ENCODE measurements at places on chromosomes 12 and 14.

- no peak for DNase-seq
Measured at GRCh38 chr12:110248096-110248447, 33.0 kb upstream of the ATP2A2 start.

GRCh38 chr12:125104982-125105381 lies 39.7 kb downstream of the AACS start:
- no peak for DNase-seq

GRCh38 chr12:18224745-18225144 lies 36.6 kb upstream of the PIK3C2G start:
- no peak for DNase-seq

DNA sequence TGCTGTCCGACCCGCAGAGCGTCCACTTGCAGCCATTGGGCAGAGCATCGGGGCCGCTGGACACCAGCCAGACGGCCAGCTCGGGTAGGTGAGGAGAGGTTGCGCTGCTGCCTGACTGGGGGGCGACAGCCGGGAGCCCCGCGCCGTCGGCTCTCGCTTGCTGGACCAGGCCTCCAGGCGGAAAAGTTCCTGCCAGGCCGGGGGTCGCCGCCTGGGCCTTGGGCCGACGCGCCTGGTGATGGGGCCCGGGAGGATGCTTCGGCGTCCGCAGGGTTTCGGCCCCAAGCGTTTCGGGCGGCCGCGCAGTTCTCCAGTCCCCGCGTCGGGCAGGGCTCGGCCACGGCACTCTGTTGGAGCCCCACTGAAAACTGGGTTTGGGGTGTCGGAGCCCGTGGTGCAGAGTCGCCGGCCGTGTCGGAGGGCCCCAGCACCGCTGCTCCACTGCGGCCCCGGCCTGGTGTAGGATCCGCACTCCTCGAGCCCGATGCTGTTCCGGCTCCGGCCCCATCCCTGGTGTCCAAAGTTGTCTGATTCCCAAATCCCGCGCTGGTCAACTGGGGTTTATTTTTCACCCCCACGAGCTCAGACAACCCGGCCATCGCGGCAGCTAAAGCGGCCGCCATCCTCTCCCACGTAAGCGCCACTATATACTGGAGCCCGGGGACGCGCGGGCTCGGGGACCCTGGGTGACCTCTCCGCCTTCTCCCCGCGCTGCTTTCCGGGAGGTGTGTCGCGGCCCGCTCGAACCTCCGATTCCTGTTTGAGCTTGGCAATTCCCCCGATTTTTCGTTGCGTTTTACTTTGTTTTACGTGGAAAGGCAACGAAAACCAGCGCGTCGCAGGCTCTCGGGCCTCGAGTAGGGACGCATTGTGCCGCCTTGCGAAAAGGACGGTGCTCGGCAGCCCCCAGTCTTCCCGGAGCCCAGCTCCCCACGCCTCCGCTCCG lies 872 bp downstream of the VSX2 start:
- DNase-seq: peak; percentile 9

- no peak for DNase-seq
Measured at GRCh38 chr12:13686260-13686659, 295.1 kb downstream of the GRIN2B start.

- DNase-seq: no peak
Measured at GRCh38 chr12:14399871-14400270, 34.4 kb downstream of the ATF7IP start.

GRCh38 chr12:104669089-104669721 lies 212.5 kb downstream of the CHST11 start:
- DNase-seq: no peak
